ENCODE measurements at places on chromosomes 1 and 21.

DNA sequence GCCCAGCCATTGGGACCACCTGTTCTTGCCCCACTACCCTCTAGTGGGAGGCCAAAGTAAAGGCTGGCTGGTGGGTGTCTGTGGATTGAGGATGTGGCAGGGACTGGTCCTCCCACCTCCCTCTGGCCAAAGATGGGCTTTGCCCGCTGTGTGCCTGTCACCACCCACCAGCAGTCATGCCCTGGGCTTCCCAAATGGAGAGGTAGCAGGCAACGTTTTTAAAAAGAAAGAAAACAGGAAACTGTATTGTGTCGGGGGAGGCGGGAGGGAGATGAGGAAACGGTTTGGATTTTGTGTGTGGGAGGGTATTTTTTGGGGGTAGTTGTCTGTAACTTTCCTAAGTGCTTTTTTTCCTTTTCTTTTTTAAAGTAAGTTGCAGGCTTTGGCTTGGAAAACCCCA lies 30.1 kb downstream of the SZRD1 start:
- DNase-seq, result no peak

DNA sequence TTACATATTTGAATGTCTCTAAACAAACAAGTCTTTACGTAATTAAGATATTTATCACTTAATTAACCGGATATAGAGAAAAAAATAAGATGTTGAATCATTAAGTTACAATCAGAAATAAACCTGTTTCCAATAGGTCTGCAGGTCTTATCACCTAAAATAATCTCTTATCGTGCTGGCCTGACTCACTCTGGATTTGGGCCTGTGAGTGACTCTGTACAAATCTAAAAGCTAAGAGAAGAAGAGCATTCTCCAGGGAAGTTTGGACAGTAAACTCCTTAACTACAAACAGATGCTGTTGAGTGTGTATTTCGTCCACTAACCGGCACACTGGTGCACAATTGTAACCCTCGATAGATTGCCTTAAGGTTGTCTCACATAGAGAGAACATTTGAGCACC lies 25.3 kb downstream of the CEP104 start:
- no peak for DNase-seq

- no peak for DNase-seq
Measured at GRCh38 chr1:3170561-3171453, 101.8 kb downstream of the PRDM16 start.

DNA sequence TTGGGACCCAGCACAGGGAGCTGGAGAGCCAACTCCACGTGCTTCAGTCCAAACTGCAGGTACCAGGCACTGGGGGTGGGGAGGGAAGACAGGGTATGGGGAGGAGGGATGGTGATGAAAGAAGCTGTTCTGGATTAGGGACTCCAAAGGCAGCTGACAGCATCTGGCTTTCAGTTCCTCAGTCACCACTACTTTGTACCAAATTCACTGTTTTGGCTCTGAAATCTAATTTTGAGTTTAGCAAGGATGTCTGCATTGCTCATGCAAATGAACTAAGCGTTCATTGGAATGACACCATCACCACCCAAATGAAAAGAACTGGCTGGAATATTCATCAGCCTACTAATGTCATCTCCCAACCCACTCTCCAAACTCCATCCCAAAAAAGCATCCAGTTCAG lies 8.7 kb downstream of the C1orf74 start:
- DNase-seq, result peak; percentile 21

DNA sequence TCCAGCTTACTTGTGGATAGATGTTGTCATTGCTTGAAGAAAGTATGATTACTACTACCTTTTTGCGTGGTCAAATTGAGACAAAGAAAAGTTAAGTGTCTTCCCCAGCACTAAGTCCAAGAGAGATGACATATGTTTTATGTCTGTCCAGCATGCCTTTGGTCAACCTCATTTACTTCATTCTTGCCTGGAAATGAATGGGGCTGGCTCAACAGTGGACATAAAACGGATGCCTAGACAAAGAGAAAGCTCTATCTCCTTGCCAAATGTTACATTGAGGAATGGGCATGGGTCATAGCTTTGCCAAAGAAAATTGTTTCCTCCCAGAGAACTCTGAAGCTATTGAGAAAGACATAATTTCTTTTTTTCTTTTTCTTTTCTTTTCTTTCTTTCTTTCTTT lies 82.4 kb upstream of the PLPPR4 start:
- DNase-seq, result no peak

DNA sequence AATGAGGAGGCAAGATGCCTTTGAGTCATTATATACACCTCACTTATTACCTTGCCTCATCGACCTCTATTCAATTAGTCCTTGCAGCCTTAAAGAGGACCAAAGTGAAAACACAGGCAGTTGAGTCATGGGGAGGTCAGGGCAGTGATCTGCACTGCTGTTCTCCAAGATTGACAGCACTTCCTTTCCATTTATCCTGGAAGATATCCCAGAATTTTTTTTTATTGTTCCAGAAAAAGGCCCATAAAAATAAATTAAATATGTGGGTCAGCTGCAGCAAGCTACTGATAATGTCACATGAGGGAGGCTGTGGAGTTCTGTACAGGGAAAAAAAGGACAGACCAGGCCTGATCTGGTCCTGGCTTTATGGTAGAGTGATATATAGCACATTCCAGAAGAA lies 33.2 kb upstream of the CDC42BPA start:
- DNase-seq, result no peak

DNA sequence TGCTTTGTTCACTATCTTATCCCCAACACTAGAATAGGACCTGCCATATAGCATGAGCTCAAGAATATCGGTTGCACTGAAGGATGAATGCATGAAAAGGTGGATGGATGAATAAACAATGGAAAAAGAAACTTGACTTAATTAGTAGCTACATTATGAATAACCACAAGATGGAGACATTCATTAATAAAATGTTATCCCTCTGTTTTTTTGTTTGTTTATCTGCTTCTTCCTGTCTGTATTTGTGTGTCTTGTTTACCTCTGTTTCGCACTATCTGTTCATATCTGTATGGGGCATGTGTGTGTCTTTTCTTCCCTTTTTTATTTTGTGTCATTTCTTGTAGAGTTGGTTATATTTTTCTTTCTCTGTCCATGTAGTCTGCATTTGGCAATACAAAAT lies 1.1 kb upstream of the OR14I1 start:
- no peak for DNase-seq

DNA sequence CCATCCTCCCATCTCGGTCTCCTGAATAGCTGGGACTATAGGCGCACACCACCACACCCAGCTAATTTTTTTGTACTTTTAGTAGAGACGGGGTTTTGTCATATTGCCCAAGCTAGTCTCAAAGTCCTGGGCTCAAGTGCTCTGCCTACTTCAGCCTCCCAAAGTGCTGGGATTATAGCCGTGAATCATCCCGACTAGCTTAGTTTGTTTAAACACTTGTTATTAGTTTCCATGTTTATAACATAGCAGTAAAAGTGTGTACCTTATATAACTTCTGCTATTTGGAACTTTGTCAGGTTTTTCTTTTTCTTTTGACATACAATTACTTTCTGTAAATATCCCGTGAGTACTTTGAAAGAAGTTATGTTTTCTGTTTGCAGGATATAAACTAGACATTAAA lies 60.6 kb upstream of the C1orf21 start:
- no peak for DNase-seq

DNA sequence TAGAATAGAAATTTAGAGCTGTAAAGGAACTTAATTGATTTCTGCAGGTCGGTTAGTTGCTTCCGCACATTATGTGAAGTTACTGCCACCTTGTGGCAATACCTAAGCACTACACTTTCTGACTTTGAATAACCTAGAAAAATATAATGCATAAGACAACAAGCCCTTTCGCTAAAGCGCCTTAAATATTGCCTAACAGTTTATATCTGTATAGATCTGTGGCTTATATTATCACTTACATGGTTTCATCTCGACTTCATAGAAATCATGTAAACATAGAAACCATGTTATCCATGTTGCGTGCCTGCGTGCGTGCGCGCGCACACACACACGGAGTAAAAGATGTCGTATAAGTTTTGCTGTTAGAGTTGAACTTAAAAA lies 10.9 kb upstream of the IFI16 start:
- DNase-seq, result peak; percentile 79

GRCh38 chr1:244974106-244974505 lies 109.8 kb upstream of the HNRNPU start:
- DNase-seq, result no peak

GRCh38 chr1:39214998-39215873 lies 10.7 kb downstream of the MACF1 start:
- peak; percentile 78 for DNase-seq

DNA sequence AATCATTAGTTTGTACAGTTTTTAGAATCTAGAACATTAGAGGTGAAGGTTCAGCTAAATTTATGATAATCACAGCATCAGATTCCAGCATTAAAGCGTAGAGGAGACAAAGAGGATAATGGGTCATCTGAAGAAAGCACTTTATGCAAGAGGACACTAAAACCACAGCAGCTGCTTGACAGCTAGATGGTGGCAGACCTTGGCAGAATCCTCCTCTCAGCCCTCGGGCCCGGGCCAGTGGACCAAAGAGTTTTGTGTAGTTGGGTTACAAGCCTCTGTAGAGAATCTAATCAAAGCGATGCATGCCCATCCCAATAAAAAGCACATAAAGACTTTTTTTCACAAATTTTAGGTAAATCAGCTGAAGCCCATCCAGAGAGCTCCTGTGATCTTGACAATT lies 59.4 kb downstream of the AK5 start:
- no peak for DNase-seq

DNA sequence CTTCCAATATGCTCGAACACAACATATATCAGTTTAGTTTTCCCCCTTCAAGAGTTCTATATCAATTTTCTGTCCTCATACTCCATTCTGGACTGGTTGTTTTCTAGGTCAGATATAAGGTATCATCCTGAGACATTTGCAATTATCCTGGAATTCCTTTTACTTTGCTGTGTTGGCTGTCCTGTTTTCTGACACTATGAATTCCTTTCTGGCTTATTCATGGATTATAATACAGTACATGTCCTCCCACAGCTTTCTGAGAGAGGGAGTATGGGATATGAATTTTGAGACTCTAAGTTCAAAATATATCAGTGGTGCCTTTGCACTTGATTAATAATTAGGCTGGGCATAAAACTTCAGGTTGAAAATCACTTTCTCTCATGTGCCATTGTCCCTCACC lies 11.9 kb downstream of the PHTF1 start:
- DNase-seq, result no peak

GRCh38 chr1:156659661-156659987 lies 17.6 kb downstream of the NES start:
- no peak for DNase-seq

- no peak for DNase-seq
Measured at GRCh38 chr1:236024641-236025040, 40.2 kb downstream of the NID1 start.

- peak; percentile 63 for DNase-seq
Measured at GRCh38 chr1:111217183-111217910, 10.2 kb upstream of the CHI3L2 start.

DNA sequence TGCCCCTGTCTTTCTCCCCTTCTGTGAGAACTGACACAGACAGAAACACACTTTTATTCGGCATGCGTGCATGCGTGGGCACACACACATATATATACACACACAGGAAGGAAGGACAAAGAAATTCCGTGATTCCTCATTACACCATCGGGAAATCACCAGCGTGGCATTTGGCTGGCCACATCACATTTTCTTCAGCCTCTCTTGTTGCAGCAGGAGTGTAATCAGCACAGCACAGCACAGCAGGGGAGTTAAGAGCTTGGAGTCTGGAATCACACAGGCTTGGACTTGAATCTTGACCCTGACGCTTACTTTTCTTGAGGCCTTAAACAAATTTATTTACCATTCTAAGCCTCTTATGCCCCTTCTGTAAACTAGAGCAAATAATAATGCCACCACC lies 45.3 kb upstream of the EPHA8 start:
- DNase-seq, result no peak

DNA sequence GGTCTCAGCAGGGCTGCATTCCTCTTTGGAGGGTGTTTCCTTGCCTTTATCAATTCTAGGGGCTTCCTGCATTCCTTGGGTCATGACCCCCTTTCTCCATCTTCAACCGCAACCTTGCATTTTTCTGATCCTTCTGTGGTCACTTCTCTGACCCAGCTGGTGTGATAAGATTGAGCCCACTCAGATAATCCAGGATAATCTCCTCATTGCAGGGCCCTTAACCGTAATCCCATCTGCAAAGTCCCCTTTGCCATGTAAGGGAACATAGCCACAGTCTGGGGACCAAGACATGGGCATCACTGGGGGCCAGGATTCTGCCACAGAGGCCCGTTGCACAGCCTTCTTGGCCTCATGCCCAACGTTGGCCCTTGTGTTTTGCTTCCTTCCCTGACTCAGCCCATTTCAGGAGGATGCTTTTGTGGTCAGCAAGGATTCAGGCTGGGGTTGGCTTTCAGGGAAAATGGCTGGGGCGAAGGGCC lies 35.0 kb upstream of the IL19 start:
- DNase-seq, result no peak

DNA sequence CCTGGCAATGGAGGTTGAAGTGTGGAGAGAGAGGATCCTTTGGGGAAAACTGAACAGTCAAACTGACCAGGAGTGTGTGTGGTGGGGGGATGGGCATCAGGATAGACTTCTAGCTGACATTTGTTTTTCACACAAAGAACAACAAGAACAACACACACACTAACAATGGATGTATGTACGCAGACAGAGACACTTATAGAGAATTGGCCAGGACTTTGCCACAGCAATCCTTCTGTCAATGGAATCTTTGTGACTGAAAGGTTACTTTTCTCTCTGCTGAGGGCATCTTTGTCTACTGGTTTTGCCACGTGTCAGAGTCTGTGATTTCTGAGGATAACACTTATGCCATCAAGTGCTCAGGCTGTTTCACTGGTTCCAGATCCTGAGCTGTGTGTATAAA lies 12.4 kb upstream of the FCGR2A start:
- no peak for DNase-seq

DNA sequence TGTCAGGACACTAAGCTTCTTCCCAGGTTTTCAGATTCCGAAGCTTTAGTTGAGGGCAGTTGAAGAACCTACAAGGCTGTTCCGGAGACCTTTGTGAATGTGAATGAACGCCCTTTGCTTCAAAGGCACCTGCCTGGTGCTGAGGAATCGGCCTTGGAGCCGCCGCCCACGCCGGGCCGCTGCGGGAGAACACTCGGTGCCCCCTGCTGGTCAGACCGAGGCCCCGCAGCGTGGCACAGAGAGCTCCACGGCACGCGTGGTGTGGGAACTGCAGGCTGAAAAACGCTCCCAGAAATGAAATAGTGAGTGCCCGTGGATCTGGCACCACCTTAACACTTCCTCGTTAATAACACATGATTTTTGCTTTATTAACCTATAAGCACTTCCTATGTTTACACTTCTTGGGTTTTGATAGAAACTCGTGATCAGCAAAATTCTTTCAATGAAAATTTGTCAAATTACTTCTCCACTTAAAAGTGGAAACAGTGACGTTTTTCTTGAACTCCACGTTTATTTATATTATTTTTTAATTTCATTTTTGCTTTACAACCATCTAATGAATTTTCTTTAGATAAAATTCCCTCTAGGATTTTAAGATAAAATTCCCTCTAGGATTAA lies 460.6 kb downstream of the DSCAM start:
- peak; percentile 7 for DNase-seq

GRCh38 chr1:203512848-203513584 lies 19.1 kb downstream of the OPTC start:
- peak; percentile 18 for DNase-seq

GRCh38 chr1:156230473-156230837 lies 11.5 kb upstream of the BGLAP start:
- DNase-seq, result no peak

GRCh38 chr1:204528677-204529076 lies 12.5 kb downstream of the MDM4 start:
- peak; percentile 73 for DNase-seq

- DNase-seq, result no peak
Measured at GRCh38 chr1:184539580-184539979, 152.8 kb downstream of the C1orf21 start.

- DNase-seq, result peak; percentile 29
Measured at GRCh38 chr1:151846062-151846568, 6.5 kb upstream of the C2CD4D start.
